ENCODE measurements at places on chromosomes 7 and 10. TPM values are rescaled to one million over a fixed set of nuclear protein-coding genes. Genes with fewer than 3 reads are reported as not detected.

Gene NUB1
- total RNA-seq = 44.3 TPM

Gene PTF1A
- not detected for total RNA-seq

Gene GRID1
- 0.22 TPM for total RNA-seq

Gene CCL26
- 9.9 TPM for total RNA-seq

Gene TAS2R3
- total RNA-seq = not detected

Gene IL15RA
- total RNA-seq = 2.7 TPM

Gene VSTM2A
- not detected for total RNA-seq

Gene INSIG1
- 17.0 TPM for total RNA-seq

Data from A549 treated with Mapracorat at 1 μM for 4 hours (cell line).